ENCODE measurements at places on chromosomes 3 and 15. TPM values are rescaled to one million over a fixed set of nuclear protein-coding genes. Genes with fewer than 3 reads are reported as not detected.

DNA sequence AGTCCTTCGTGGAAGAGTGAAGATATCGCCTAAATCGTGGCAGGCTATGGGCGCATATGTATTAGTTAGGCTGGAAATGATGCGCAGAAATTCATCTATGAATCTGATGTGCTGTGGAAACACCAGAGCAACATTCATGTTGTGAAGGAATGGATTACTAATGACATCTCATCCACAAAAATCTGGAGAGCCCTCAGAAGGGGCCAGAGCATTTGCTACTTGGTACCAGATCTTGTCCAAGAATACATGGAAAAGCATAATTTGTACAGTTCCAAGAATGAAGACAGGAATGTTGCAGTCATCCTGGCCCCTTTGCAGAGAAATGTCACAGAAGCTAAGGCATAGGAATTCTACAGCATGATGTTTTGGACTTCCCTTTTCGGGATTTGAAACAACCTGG, 38.4 kb upstream of the FOXB1 start:
- no peaks in the 10 kb centered on the region for H3K4me1 ChIP-seq
- H3K4me3 ChIP-seq: no peak overlapping the region
- no peaks in the 10 kb centered on the region for H3K27me3 ChIP-seq
- no peaks in the 10 kb centered on the region for H3K36me3 ChIP-seq
- DNase-seq: no peak

DNA sequence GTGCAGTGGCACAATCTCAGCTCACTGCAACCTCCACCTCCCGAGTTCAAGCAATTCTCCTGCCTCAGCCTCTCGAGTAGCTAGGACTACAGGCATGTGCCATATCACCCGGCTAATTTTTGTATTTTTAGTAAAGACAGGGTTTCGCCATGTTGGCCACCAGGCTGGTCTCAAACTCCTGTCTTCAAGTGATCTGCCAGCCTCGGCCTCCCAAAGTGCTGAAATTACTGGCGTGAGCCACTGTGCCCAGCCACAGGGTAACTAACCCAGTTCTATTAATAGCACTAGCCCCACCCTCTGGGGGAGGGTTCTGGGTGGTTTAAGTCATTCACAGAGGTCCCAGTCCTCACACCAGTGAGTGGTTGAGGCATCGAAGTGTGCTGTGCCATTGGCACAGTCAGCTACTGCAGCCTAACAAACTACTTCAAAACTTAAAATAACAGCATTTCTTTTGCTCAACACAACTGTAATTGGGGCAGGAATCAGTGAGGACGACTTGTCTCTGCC, 44.0 kb downstream of the RHCG start:
- no peak for DNase-seq
- no peak overlapping the region for H3K27ac ChIP-seq
- H3K36me3 ChIP-seq: no peaks in the 10 kb centered on the region
- H3K4me1 ChIP-seq: peaks cover 17% of the 10 kb centered on the region

GRCh38 chr3:128760881-128761280, 34.9 kb downstream of the RAB7A start:
- H3K27me3 ChIP-seq: no peaks in the 10 kb centered on the region
- H3K36me3 ChIP-seq: no peaks in the 10 kb centered on the region
- H3K4me3 ChIP-seq: no peak overlapping the region
- no peak for DNase-seq

- H3K4me1 ChIP-seq: no peaks in the 10 kb centered on the region
These were observed 191.6 kb downstream of the SV2B start for GRCh38 chr15:91291673-91292072.

GRCh38 chr15:70093070-70093469, 4.6 kb downstream of the TLE3 start:
- no peaks in the 10 kb centered on the region for H3K27me3 ChIP-seq
- H3K4me1 ChIP-seq: peaks cover 80% of the 10 kb centered on the region
- H3K36me3 ChIP-seq: no peaks in the 10 kb centered on the region

- H3K27me3 ChIP-seq: no peaks in the 10 kb centered on the region
- DNase-seq: peak; percentile 33
- no peak overlapping the region for H3K27ac ChIP-seq
- no peaks in the 10 kb centered on the region for H3K36me3 ChIP-seq
These were observed 7.3 kb upstream of the EHD4 start for GRCh38 chr15:41979493-41980266.

GRCh38 chr3:46455231-46456115, 9.2 kb downstream of the LTF start:
- H3K27ac ChIP-seq: no peak overlapping the region
- H3K4me3 ChIP-seq: no peak overlapping the region
- DNase-seq: no peak

DNA sequence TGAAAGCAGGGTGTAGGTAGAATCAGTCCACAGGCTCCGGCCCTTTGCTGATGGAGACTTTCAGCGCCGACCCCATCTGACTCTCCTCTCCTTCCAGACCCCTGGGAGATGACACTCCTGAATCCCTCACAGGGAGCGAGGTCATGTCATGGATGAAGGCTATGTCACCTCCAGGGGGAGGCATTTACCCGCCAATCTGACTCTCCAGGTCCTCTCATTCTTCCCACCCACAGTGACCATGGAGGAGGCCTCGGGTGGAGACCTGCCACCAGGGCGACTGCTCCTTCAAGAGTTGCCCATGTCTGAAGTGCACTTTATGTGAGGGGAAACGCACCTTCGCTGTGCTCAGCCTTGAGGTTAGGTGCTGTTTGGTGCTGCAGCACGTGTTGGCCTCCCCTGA, 112.7 kb downstream of the KLF13 start:
- H3K27ac ChIP-seq: no peak overlapping the region
- H3K36me3 ChIP-seq: no peaks in the 10 kb centered on the region
- no peak for DNase-seq
- no peak overlapping the region for H3K4me3 ChIP-seq
- H3K27me3 ChIP-seq: no peaks in the 10 kb centered on the region

DNA sequence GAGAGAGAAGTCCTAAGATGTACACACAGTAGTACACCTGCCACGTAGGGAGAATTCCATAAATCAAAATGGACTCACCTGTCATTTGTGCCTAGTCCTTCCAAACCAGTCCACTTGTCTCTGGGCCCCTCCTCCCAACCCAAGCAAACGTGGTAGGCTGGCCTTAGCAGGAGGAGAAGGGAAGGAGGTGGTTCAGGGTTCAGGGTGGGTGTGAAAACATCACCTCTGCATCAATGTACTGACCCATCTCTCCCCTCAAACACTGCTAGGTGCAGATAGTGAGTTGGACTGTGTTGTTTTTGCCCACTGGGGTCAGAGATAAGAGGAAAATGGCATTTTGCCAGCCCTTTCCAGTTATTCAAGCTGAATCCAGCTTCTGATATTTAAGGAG, 99.3 kb downstream of the MME start:
- H3K27ac ChIP-seq: no peak overlapping the region
- H3K27me3 ChIP-seq: no peaks in the 10 kb centered on the region
- H3K4me3 ChIP-seq: no peak overlapping the region
- H3K4me1 ChIP-seq: no peaks in the 10 kb centered on the region
- H3K36me3 ChIP-seq: no peaks in the 10 kb centered on the region
- no peak for DNase-seq

GRCh38 chr3:172398484-172398883, 49.8 kb downstream of the GHSR start:
- H3K36me3 ChIP-seq: no peaks in the 10 kb centered on the region
- H3K4me1 ChIP-seq: no peaks in the 10 kb centered on the region
- no peak overlapping the region for H3K4me3 ChIP-seq
- DNase-seq: no peak

Gene TMEM266
- total RNA-seq: 0.27 TPM

Gene TNIK
- 13.9 TPM for total RNA-seq

Data from sigmoid colon (tissue), 7 donors.